ENCODE measurements at places on chromosomes 3 and 15.

DNA sequence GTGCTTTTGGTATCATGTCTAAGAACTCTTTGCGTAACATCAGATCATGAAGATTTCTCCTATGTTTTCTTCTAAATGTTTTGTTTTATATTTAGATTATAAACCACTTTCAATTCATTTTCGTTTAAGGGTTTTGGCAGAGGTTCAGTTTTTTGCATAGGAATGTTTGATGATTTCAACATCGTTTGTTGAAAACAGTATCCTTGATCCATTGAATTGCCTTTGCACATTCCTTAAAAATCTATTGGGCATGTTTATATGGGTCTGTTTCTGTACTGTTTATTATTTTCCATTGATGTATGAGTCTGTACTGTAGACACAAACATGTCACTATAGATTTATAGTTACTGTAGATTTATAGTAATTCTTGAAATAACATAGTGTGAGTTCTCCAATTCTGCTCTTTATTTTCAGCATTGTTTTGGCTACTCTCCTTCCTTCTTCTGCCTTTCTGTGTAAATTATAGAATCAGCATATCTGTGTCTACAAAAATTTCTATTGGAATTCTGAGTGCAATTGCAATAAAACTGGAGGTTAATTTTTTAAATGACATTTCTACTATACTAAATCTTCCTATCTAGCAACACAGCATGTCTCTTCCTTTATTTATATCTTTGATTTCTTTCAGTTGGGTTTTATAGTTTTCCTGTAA is 374.0 kb downstream of the SV2B start:
- no peak for DNase-seq

- no peak for DNase-seq
These were observed 702.4 kb downstream of the TUSC7 start for GRCh38 chr3:117411971-117412370.

DNA sequence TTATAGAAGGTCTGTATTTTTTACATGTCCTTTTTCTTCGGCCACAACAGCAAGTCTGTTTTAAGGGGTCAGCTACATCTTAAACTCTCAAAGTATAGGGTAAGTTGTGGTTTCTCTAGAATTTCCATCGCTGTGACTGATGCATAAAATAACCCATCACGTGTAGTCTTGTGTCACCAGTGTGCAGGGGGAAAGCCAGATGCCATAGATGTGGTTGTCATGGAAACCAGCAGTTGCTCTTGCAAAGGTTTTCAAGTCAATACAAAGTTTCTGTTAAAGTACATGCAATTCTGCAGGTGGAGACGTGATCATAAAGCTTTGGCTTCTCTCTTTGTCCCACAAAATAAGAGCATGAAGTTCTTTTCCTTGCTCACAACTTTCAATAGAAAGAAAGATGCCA is 210.3 kb upstream of the ONECUT1 start:
- DNase-seq, result no peak

- DNase-seq, result no peak
These were observed 818.2 kb upstream of the CADM2 start for GRCh38 chr3:84140631-84141030.

Measured in activated CD4-positive, alpha-beta T cell treated with anti-CD3 and anti-CD28 coated beads, Interleukin-2, amount 50 U/mL, for 4 hours (primary cell).